Fibroblast of the conjunctiva (primary cell): ENCODE measurements at places on chromosomes 3 and 15.

- DNase-seq, result peak; percentile 28
These were observed 17.5 kb upstream of the GASK1A start for GRCh38 chr3:42961633-42962032.

- no peak for DNase-seq
These were observed 34.5 kb downstream of the ZBTB11 start for GRCh38 chr3:101642441-101642840.

GRCh38 chr3:14598143-14598569 is 53.4 kb upstream of the CCDC174 start:
- DNase-seq, result peak; percentile 6

DNA sequence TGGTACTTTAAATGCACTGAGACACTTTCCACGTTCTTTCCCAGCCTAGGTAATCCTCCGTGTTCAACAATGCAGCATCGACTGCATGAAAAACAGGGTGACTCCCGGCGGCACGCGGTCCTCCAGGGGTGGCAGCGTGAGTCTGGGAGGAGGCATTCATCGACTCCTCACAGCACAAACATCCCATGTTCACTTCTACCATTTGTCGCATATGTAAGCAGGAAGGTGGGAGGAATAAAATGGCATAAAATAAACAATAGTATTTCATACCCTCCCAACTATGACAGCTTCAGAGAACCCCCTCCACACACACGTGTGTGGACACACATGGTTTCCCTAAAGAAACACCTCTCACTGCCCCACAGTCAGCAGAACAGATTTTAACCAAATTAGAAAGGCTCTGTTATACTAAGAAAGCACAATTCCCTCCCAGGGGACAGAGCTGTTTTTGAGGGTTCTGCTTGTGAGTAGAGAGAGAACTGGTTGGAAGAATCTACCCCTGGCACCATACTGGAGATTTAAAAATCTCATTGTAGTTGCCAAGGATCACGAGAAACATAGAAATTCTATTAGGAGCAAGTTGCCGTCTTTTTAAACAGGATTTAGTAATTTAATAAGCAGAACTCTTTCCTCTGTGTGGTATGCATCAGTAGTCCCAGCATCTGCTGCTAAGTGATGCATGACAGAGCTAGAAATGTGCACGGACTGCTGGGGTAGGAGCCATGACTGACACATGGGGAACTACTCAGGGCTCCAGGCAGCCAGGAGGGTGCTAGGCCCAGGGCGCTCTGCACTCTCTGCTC is 6.0 kb downstream of the FAM43A start:
- no peak for DNase-seq

GRCh38 chr15:34119291-34119690 is 17.4 kb downstream of the PGBD4 start:
- DNase-seq, result no peak

GRCh38 chr3:171248426-171249111 is 211.6 kb downstream of the TNIK start:
- no peak for DNase-seq

DNA sequence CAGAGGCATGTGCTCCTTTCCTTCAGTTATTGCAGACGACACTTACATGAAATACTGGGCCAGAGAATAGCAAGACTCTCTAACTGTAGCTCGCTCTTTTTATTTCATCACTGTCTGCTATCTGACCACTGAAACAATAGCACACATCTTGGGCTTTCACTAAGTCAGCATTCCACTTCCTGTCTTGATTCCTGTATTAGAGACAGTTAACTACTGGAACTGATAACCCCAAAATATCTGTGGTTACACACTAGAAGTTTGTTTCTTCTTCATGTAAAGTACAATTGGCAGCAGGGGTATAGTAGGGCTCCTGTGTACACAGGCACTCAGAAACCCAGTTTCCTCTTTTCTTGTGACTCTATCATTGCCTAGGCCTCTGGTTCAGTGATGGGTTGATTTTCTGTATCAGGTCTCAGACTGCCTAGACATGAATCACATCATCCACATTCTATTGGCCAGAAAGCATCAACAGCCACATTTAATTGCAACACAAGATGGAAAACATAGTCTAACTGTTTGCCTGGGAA is 230.2 kb upstream of the CD96 start:
- no peak for DNase-seq
